ENCODE measurements at places on chromosomes 1 and 21.

- no peak for DNase-seq
These were observed 41.6 kb downstream of the PDE9A start for GRCh38 chr21:42694751-42695696.

GRCh38 chr1:34896612-34897011 is 32.8 kb downstream of the DLGAP3 start:
- no peak for DNase-seq

- DNase-seq: no peak
These were observed 3.5 kb upstream of the PRDX6 start for GRCh38 chr1:173473599-173474011.

DNA sequence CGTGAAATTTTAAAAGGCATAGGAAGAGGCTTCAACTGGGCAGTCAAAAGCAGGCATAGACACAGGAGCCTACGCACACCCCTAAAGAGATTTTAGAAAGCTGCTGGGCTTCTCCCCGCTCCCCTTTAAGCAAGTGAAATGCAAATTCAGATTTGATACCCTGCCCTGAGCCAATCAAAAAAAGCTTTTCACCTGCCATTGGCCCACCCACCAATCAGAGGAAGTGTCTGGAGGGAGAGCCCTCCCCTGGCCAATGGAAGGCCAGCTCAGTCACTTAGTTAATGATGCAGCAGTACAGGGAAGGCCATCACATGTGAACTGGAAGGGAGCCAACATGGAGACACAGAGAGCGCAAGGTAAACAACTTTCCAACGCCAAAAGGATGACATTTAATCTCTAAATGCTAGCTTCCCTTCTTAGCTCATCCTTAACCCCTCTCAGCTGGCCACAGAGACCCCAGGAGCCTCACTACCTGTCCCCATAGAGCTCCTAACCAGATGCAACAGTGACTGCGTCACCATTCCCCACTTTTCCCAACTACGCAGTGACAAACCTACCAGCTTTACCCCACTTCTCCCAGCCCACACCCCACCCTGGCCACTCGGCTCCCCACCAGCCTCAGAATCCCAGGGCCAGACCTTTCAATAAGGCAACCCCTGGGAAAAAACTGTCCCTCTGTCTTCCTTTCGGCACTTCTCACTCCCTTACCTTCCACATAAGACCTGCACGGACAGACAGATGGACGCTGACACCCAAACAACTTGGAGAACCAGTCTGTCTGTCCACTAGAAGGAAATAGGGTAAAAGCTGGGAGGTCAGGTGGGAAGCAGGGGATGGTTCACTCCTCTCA is 71.0 kb downstream of the CD46 start:
- no peak for DNase-seq

- DNase-seq: no peak
These were observed 26.7 kb downstream of the DMBX1 start for GRCh38 chr1:46516200-46516950.

GRCh38 chr1:204763773-204764427 is 78.4 kb upstream of the LRRN2 start:
- DNase-seq: peak; percentile 5

DNA sequence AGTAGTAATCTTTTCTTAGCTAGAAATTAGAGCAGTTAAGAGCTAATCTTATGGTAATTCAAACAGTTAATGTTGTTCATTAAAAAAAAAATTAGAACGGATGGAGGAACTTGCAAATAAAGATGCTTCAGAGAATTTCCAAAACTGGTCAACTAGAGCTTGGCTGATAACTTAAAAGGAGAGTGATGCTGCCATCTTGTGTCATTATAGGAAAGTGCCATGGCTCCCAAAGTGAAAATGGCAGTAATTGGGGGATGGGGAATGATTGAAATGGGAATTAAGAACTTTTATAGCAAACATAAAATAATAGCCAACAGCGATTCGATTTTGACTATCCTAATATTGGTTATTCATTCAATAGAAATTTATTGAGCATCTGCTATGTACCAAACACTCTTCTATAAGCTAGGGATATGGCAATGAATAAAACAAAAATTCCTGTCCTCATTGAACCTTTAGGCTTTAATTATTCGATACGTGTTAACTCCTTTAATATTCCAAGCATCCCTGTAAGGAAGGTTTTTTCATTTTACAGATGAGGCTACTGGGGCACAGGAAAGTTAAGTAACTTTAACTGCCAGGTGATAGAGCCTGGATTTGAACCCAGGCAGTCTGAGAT is 5.7 kb upstream of the PLPP3 start:
- no peak for DNase-seq

DNA sequence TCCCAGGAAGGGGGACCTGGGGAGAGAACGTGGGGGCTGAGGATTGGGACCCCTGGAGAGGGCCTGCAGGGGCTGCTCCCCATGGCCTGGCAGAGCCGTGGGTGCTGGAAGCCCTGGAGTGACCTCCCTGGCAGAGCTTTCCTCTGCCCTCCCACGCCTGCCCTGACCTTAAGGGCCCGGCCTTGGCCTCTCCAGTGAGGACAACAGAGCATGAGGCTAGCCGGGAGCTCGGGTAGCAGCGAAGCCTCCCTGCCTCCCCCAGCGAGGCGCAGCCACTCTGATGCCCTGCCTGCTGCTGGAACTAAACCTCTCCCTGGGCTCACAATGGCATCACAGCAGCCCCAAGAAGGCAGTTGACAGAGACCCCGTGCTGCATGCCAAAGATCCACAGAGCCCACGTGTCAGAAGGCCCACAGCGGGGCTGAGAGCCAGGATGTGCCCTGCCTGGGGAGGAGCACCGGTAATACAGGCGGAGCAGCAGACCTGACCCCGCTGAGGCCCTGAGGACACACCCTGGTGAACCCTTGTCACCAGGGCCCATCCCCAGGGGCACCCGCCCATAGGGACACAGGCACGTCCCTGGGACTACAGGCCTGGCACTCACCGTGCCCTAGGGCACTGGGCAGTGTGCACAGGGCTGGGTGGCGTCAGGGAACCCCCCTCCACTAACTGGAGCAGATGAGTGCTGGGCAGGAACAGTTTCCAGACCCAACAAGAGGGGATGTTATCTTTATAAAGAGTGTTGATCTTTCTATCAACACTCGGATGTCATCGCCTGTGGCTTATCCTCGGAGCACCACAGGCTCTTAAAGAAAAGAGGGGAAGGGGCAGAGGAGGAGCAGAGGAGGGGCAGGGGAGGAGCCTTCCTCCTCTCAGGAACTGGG is 48.4 kb downstream of the ARHGEF16 start:
- DNase-seq: no peak

DNA sequence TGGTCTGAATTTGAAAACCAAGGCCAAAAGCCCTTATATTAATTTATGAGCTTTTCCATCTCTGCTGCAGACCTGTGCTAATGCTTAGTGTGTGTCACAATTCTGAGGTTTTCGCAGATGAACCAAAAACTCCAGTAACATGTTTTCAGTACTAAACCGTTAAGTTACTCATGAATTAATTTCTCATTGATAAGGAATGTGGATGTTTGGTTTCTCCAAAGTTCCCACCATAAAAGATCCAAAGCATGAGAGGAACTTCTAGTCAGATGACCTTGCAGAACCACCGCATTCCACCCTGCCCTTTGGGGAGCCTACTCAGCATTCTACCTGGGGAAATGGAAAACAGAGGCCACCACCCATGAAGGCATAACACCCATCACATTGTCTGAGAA is 7.5 kb upstream of the LEPR start:
- DNase-seq: no peak

DNA sequence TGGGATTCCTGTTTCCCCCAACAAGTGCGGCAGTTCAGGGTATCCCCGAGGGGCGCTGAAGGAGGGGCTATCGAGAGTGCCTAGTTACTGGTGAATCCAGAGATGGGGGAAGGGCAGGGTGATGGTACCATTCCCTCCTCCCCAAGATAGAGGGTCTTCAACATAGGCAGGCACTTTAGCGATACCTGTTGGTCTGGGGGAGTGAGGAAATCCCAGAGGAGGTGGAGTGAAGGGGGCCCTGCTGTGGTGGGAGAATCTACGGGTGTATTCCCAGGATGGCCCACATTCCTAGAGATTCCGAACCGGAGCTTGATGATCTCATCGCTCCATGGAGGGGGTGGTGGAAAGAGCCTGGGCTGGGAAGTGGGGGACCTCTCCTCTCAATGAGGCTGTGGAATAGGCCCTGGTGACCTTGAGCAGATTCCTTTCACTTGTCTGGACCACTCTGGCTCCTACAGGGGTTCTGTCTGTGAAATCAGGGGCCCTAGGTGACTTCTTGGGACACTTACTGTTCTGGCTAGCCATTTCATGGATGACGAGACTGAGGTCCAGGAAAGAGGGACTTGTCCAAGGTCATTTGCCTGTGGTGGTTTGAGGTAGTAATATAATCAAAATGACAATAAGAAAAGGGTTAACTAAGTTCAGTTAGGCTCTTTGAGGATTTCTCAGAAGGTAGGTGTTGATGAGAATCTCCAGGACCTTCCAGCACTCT is 52.7 kb upstream of the SYNC start:
- no peak for DNase-seq

DNA sequence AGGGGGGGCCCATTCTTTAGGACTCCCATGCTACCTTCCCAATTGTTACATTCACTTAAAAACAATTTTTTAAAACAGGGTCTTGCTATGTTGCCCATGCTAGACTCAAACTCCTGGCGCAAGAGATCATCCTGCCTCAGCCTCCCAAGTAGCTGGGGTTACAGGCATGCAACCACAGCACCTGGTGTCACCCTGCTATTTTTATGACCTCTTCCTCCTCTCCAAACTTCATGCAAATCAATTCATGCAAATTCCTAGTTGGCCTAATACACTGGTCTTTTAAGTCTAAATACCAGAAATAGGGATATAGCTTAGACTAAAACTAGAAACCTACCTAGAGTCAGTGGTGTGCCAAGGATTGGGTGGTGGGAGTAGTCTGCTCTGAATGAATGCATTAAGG is 30.1 kb downstream of the CDKN2C start:
- DNase-seq: no peak

DNA sequence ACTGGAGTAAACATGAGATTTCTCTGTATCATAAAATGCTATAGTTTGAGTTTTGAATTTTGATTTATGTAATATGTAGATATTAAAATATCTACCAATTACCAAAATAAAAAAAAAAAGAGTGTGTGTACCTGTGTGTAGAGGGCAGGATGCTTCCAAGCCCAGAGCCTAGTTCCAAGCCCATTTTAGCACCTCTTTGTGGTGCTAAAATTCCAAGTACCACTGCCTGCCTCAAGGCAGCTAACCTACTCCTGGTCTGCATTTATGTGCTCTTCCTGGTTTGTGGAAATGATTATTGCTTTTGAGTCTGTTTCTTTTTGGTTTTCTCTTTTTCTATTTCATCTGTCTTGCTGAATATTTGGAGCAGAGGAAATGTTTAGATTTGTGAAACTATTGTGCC is 8.7 kb upstream of the POU2F1 start:
- no peak for DNase-seq

DNA sequence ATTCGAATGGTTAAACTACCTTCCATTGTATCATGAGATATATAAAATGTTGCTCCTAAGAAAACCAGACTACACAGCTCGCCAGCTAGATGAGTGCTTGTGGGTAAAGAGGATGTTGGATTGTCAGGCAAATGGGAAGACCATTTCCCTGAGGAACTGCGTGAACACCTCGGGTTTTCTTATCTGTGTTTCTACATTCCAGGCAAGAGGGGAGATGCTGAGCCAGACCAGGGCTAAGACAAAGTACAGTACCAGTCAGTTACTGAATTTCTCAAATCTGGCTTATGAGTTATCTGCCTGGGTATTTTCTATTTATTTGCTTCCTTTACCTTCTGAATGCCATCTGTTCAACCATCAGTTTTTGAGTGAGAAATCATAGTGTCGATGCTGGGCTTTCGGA is 170.8 kb downstream of the PLA2G4A start:
- DNase-seq: no peak

DNA sequence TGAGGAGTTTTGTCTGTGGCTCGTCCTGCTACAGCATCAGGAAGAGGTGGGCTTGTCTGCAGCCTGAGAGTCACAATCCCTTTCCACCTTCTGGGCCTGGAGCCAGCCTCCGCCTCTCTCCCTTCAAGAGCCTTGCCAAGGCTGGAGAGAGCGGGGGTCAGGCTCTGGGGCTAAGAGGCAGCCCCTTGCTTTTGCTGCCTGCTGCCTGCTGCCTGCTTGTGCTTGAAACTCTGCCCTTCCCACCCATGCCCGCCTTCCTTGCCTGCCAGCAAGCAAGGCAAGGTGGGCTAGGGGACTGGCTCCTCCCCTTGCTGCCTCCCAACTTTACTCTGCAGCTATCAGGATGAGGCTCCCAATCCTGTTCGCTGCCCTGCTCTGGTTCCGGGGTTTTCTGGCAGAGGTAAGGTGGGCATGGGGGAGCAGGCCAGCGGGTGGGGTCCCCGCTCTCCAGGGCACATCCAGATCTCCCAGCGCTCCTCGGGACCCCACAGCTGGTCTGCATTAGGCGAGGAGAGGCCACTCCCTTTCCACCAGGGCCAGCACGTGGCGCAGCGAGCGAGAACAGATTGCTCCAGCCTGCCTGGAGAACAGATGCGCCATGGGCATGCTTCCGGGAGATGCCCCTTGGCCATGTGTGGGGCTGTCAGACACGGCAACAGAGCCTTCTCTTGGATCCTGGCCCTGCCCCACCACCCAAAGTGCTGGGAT is 7.5 kb upstream of the PTPN7 start:
- no peak for DNase-seq

GRCh38 chr21:41932191-41932575 is 21.6 kb downstream of the C2CD2 start:
- no peak for DNase-seq

- no peak for DNase-seq
These were observed 45.7 kb downstream of the SLC9A1 start for GRCh38 chr1:27109103-27109822.

- DNase-seq: no peak
These were observed 26.6 kb downstream of the TENT5C start for GRCh38 chr1:117632269-117633067.

DNA sequence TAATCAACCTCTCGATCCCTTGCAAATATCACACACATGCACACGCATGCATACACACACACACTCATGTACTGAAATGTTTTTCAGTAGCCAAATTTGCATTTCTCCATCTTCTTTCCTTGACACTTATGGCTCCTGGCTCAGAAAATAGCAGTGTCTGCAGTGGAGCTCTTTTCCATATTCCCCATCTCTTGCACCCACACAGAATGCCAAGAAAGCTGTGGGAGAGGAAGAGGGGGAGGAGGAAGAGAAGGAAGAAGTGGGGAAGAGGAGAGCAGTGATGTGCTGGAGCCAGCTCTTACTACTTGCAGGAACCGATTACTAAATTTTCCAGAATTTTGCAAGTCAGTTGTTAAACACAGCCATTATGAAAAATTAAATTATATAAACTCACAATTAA is 9.9 kb downstream of the OPTC start:
- DNase-seq: no peak

- no peak for DNase-seq
These were observed 70.5 kb upstream of the COL24A1 start for GRCh38 chr1:86227026-86227425.

- DNase-seq: no peak
These were observed 12.0 kb upstream of the MAGOH start for GRCh38 chr1:53250325-53250724.

DNA sequence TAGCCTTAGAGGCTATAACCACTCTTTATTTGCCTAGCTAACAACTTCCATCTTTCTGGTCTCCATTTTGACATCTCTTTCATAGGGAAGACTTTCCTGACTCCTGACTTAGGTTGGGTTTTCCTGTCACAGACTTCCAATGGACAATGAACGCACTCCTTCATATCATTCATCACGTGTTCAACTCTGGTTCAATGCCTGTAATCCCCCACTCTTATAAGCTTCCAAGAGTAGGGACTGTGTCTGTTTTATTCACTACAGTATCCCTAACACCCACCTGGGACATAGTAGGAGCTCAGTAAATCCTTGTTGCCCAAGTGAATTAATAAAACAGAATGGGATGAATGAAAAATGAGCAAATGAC is 4.6 kb downstream of the SLAMF1 start:
- DNase-seq: no peak
